Activated naive CD4-positive, alpha-beta T cell (primary cell): ENCODE measurements at places on chromosomes 3 and 15.

GRCh38 chr3:37435572-37435971 lies 261.2 kb upstream of the LRRFIP2 start:
- no peak for DNase-seq

- DNase-seq, result no peak
These were observed 713.1 kb upstream of the CFAP20DC start for GRCh38 chr3:59762941-59763340.

GRCh38 chr15:71628988-71629770 lies 181.2 kb upstream of the NR2E3 start:
- no peak for DNase-seq

GRCh38 chr3:66383023-66383422 lies 117.8 kb downstream of the LRIG1 start:
- no peak for DNase-seq

GRCh38 chr3:195823999-195824398 lies 12.3 kb upstream of the MUC4 start:
- DNase-seq, result no peak
